Peyer's patch (tissue), 4 donors: ENCODE measurements at places on chromosomes 2 and 18.

DNA sequence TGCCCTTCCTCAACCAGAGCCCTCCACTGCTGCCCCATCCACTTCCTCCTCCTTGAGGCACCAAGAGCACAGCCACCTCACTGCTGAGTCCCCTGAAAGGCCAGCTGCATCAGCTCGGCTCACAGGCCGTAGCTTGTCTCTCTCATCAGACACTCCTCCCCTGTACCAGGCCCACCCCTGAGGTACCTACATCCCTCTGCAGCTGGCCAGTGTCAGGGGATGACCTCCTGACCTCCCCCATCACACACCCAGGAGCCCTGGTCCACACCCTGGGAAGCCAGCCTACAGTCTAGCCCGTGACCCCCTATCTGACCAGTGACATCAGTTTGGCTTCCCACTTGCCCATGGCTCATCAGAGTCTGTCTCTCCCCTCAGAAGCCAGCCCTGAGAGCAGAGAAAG is 205.6 kb downstream of the TNS1 start:
- no peak for DNase-seq

DNA sequence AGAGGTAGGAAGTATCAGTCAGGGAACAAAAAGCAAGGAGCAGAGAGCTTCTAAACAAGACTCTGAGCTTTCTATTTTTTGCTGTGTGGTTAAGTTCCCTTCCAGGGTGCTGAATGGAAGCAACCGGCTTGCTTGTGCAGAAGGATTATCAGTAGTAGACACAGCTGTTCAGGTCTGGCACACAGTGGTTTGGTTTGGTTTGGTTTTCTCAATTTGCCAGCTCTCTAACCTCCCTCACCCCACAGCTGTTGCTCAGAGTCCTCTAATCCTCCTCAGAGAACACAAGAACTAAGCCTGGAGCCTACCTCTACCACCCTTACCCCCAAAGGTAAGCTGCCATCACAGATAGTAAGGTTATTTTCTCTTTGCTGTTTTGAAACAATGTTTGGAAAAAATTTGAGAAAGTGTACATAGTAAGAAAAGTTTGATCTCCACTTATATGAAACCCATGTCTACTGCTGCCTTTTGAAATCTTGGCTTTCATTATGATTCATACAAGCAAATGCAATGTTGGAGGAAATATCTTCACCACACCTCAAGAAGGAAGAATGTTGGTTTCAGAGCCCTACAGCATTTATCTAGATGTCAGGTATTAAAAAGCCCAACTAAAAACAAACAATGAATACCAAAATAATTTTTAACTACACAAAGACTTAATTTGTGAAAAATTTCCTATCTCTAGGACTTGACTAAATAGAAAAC is 255.3 kb downstream of the NR4A2 start:
- no peak for DNase-seq

DNA sequence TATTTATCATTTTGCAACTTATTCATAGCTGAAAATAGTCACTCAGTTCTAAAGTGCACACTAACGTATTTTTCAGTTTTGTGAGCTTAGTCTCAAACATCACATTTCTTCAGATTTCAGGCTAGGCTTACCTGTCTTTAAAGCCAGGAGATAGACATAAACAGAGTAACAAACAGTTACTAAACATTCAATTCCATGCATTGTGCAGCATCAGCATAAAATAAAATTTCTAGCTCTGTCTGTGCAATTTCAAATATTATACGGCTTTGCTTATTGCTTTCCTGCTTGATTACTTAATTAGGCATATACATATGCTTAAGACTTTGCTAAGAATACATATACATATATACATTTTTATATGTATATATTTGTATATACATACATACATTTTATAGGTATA is 637.0 kb downstream of the NR4A2 start:
- no peak for DNase-seq

GRCh38 chr2:110904116-110904778 is 171.9 kb downstream of the ACOXL start:
- no peak for DNase-seq

GRCh38 chr2:52264911-52265310 is 1233.0 kb upstream of the NRXN1 start:
- no peak for DNase-seq

DNA sequence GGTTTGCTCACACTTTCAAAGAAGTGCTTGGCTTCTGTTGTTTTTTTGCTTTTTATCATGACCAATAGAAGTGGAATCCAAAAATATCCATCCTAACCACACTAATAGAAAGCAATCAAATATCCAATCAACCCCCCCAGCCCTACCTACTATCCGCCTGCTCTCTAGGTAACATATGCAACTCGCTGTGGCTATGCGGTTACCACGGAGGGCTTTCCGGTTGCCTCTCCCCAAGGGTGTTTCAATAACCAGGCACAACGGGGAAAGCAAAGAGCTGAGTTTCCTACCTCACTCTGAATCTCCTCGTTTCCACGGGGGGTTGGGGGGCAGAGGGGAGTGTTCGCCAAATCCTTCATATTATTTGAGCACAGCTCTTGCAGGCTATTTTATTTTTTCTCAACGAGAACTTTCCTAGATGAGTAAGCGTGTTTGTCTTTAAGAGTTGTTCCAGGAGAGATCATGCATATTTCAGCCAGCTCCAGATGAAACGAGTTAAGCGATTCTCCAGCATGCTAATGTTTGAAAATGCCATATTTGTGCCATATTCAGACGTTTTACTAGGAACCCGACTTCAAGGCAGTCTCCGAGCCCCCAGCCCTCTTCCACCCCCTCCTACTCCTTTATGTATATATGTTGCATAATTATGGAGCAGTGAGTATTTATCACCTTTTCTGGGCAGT is 30.3 kb downstream of the PAX3 start:
- DNase-seq: no peak

DNA sequence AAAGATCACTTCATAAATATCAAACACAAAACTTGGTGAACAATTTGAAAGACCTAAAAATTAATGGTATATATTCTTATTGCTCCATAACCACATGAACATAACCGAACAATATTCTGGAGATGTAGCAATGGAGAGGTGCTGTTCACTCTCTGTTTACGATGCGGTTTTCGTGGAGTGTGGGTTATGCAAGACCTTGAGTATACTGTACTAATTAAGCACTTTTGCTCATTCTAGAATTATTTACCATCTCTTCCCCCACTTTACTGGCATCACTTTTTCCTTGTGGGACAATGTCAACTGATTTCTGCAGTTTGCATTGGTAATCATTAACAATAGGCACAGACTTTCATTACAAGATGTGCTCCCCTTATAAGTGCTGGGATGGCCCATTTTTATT is 97.6 kb downstream of the RAPH1 start:
- no peak for DNase-seq

- no peak for DNase-seq
Measured at GRCh38 chr2:17208511-17208910, 309.7 kb downstream of the RAD51AP2 start.

DNA sequence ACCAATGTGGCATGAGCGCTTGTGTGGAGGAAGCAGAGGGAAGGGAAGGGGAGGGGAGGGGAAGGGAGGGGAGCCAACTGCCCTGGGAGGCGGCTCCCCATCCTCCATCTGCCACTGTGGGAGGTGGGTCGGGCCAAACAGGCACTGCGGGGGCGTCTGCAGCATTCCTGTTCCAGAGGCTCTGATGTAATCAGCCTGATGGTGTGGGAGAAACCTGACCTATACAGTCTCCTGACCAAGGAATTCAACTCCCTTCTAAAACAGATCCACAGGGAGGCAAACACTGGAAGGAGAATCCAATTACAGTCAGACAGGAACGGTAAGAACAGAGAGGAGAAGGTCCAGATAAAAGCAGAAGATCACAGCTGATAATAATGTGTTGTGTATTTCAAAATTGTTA is 88.8 kb downstream of the CD8B2 start:
- DNase-seq: no peak

DNA sequence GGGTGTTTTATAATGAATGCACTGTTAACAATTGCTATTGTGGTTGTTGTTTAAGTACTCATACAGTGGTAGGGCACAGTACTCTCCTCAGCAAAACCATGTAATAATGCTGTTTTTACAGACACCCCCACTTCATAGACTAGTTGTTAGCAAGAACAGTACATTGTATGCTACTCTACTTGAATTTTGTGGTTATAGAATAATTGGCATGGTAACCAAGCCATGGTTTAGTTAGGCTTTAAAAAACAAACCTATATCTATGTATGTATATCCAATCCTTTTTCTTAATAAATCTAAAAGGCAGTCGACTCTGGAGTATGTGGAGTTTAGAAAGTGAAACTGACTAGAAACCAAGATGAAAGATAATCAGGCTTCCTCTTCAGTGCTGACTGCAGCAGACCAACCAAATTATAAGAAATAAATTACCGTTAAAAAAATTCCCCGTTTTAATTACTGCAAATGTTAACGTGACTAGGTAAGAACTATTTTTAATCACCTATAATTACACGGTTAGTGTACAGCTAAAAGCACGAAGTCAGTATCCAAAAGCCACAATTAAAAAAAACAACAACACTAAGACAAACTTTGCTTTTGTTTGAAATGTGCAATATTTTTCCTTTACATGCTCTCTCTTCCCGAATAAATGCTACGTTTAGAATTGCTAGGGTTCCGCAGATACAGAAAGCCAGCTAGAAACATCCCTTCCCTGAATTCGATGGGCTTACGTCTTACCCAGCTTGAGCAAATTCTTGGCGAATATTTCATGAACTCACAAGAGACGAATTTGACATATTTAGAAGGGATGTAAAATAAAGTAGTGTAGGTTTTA is 113.3 kb upstream of the SERTAD2 start:
- DNase-seq: no peak

GRCh38 chr2:109727929-109728447 is 66.1 kb upstream of the RGPD5 start:
- no peak for DNase-seq

GRCh38 chr2:171266102-171266501 is 105.4 kb upstream of the TLK1 start:
- no peak for DNase-seq

- no peak for DNase-seq
Measured at GRCh38 chr2:97267411-97268074, 154.6 kb downstream of the ANKRD36 start.
